Stimulated activated CD8-positive, alpha-beta memory T cell treated with anti-CD3 and anti-CD28 coated beads, Interleukin-7, amount 100 ng/mL, for 24 hours (primary cell): ENCODE measurements at places on chromosomes 7 and 10.

DNA sequence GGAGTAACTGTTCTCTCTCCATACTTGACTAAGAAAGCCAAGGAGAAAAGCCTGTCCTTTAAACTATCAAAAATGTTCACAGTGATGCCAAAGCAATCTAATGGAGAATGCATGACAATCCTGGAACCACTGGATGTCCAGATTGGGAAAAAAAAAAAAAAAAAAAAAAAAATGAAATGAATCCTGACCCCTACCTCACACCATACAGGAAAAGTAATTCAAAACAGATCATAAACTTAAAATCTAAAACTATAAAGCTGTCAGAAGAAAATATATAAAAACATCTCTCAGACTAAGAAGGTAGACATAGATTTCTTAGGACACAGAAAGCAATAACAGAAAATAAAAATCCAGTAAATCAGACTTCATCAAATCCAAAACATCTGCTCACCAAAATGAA lies 18.4 kb downstream of the FBXW4 start:
- no peak for DNase-seq

- DNase-seq, result no peak
These were observed 57.4 kb downstream of the HIBADH start for GRCh38 chr7:27605283-27605682.

DNA sequence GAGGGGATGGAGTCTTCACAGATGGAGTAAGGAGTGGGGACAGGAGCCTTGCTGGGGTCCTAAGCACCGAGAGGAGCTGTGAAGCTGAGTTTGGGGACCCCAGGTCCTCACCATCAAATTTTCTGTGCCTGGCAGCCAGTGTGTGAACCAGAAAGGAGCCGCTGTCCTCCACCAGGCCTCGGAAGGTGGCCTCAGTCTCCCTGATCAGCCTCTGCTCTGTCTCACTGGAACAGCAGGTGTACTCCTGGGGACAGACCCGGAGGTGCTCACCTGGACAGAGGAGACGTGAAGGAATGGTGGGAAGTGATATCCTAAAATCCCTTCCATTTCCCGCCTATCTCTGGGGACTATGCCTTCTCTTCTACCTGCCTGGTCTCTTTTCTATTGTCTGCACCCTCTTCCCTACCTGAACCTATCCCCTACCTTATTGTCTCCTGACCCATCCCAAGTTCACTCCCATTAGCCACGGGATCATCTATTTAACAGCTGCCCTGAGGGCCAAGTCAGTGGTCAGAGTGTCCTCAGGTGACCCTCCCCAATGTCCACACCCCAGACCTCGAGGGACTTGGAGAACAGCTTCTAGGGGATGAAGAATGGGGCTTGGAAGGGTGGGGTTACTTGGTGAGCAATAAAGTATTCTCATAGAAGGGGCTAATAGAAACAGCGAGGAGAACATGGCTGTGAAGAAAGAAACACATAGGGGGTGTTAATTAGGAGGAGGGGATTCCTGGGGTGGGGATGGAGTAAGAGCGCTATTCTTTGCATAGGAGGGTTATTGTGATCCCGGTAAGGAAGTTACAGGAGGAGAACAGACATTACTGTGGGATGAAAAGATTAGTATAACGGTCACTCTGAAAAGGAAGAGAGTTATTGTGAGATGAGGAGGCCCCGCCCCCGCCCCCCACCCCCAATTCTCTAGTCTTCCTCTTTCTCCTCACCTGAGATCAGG lies 811 bp downstream of the GPC2 start:
- DNase-seq, result no peak

DNA sequence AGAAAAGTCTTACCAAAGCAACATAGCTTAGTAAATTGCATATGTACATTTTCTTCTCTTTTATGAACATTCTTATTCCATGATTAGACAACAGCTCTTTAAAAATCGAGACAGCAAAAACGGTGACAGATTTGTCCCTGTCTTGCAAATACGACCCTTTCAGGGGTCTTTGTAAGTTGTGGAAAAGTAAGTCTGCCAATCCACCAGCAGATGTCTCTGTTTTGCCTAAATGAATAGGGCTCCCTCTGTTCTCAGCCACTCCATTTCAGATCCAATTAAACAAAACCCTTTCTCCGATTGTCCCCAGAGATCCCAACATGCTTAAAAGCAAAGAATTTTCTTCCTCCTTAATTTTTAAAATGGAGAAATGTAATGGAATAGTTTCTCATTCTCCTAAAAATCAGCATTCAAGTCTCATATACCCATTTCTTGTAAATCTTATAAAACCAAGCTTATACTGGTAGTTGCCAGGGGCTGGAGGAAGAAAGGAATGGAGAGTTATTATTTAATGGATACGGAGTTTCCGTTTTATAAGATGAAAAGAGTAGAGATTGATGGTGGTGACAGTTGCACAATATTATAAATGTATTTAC lies 61.0 kb upstream of the NFE2L3 start:
- DNase-seq, result no peak

GRCh38 chr7:34016876-34017275 lies 111.5 kb downstream of the BMPER start:
- DNase-seq, result no peak

DNA sequence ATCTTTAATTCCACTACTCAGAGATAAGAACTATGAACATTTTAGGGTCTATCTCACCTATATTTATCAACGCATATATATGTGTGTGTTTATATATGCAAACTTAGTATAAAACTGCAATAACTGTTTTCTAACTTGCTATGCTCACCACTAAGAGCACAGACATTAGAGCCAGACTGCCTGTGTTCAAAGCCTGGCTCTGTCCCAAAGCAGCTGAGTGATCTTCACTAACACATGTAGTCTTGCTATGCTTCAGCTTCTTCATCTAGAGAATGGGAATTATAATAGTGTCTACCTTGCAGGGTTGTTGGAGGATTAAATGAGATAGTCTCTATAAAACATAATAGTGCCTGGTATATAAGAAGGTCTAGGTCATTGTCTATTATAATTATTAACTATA lies 165.5 kb downstream of the MAGI2 start:
- DNase-seq, result no peak

GRCh38 chr7:138295049-138295637 lies 164.9 kb upstream of the TRIM24 start:
- DNase-seq, result no peak

DNA sequence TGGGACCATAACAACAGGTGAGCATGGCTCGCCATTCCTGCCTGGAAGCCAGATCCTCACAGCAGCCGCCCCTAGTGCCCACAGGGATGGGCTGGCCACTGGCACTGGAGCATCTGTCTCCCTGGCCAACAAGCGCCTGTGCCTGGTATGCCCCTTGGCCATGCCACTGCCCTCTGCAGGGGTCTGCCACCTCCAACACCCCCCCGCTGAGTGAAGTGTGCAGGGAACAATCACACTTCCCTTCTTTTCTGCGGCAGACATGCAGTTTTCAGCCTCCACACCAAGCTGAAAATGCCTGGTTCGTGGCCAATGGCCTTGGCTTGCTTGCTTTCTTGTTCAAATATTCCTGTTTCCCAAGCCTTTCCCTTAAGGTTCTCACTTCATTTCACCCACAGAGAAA lies 50.7 kb downstream of the HSPA12A start:
- no peak for DNase-seq

DNA sequence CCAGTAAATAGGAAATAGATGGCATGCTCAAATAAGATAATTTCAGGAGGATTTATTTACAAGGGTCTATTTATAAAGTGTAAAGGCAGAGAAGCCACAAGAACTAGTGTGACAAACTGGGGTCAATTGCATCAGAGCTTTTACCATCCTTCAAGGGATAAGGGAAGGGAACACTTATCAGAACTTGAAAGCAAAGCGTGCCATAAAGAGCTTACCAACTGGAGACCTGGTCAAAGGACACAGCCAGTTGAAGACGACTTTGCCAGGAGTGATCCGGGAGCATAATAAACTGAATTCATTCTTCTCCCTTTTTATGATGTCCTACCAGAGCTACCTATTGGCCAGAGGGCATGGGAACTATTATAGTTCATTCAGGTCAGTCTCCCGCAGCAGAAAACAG lies 3.2 kb upstream of the PPP1R3A start:
- DNase-seq, result no peak

DNA sequence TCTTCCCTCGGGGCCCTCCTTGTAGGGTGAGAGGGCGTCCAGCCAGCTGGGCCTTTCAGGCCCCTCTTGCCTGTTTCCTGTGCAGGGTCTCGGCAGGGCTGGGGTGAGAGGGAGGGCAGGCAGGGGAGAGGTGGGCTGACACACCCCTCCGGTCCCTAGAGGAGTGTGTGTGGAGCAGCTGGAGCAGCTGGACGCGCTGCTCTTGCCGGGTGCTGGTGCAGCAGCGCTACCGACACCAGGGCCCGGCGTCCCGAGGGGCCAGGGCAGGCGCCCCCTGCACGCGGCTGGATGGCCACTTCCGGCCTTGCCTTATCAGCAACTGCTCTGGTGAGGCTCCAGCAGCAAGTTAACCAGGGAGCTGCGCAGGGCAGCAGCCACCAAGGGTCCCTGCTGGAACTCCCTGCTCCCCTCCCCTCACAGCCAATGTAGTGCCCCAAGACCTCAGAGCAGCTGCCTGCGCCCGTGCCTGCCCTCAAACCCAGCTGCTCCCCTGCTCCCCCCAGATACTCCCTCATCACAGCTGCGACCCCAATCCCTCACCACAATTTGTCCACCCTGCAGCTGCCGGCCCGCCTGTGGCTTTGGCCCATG lies 15.7 kb upstream of the ZNF862 start:
- DNase-seq, result no peak

GRCh38 chr7:134851141-134851540 lies 71.7 kb downstream of the CALD1 start:
- DNase-seq, result no peak

DNA sequence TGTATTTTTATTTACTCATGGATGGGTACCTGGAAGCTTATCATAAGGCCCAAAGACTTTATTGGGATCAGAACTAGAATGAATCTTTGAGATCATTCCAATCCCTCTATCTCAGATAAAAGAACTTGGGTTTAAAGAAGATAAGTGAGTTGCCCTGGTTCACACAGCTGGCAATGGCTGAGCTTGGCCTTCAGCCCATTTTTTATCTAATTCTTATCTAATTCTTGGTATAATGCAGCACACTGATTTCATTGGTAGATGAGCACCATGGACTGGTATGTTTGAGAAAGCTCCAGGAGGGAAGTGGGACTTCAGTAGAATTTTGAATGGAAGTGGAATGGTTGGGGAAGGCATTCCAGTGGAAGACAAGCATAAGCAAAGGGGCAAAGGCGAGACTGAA lies 558.9 kb downstream of the REEP3 start:
- DNase-seq, result no peak

DNA sequence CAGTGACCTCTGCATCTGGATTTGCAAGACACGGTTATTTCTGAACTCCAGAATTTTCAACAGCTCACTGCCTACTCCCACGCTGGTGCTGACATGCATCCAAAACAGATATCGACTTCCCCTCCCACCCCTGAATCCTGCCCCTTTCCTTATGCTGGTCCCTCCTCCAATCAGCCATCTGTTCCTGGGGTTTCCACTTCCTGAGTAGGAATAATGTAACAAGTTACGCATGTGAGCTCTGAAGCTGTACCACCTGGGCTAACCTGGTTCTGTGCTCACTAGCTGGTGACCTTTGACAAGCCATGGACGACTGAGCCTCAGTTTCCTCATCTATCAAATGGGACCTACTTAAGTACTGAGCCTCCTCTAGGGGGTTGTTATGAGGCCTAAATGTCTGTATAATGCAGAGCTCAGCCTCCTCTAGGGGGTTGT lies 1.7 kb upstream of the NCAPG2 start:
- no peak for DNase-seq

- DNase-seq, result no peak
These were observed 25.9 kb upstream of the PTPRN2 start for GRCh38 chr7:158613481-158613880.

- DNase-seq, result no peak
These were observed 561.0 kb downstream of the IPMK start for GRCh38 chr10:57706576-57707299.

- DNase-seq, result no peak
These were observed 8.3 kb upstream of the FRMPD2 start for GRCh38 chr10:48282829-48283228.

GRCh38 chr7:51187941-51188340 lies 128.7 kb downstream of the COBL start:
- DNase-seq, result no peak

GRCh38 chr10:34280599-34281374 lies 534.3 kb downstream of the PARD3 start:
- DNase-seq, result no peak

DNA sequence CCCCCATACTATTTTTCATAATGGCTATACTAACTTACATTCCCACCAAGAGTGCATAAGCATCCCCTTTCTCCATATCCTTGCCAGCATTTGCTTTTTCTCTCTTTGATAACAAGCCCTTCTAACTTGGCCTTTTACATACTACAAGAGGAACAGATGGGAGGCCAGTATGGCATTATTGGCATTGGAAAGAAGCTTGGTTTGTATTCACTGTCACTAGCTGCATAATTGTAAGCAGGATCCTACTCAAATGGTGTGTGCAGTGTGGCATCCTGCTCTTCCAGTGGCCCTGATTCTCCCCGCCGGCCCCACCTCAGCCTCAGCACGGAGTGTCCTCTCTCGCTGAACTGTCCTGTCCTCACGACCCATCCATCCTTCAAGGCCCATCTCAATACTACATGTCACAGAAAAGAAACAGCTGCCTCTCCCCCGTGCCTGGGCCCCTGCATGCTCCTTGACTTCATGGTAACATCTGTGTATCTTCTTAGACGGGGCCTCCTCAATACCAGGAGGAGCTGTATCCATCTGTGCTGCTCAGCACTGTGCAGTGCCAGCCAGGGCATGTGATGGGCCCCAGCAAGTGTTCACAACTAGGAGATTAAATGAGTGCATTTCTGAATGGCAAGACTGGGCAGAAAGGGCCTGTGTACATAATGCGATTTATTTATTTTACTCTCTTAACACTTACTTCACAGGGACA lies 205.2 kb downstream of the COBL start:
- DNase-seq, result no peak

- DNase-seq, result no peak
These were observed 64.9 kb downstream of the SCRN1 start for GRCh38 chr7:29924684-29925083.

DNA sequence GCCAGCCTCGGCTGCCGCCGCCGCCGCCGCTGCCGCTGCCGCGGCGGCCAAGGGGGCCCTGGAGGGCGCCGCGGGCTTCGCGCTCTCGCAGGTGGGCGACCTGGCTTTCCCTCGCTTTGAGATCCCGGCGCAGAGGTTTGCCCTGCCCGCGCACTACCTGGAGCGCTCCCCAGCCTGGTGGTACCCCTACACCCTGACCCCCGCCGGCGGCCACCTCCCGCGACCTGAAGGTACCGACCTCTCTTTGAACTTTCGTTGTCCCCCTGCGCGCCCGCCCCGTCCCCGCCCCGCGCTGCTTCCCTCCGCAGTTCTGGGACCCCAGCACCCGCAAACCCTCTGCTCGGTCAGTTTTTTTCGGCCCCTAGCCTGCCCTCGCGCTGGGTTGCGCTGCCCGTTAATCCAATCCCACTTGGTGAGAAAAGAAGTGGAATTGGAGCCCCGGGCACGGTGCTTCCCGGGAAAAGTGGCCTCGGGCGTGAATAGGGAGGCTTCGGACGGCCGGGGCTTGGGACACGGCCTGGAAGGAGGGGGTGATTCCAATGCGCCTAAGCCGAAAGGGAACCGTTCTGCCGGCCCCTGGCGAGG lies 543 bp downstream of the HMX3 start:
- DNase-seq, result no peak
